ENCODE measurements at places on chromosomes 5 and 9.
A peak's percentile ranks its signal among the peaks of the same experiment; 100 is the strongest.

DNA sequence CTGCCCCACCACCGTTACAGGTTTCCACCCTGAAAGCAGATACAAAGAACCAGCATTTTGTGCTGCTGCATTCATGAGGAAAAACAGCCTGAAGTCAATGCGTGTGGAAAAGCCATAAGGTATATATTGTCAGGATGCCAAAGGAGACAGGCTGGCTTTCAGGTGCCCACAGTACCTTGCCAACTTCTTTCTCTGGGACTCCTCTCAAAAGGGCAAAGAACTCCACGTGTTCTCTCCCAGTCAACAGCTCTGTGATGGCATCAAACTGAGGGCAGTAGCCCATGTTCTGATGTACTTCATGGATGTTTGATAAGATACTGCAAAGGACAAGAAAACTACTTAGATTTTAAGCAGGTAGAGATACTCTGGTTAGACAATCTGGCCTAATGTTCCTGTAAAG is 24.3 kb downstream of the NIPSNAP3B start:
- DNase-seq, result no peak

- peak; percentile 36 for DNase-seq
Measured at GRCh38 chr9:133237035-133237731, 28.1 kb upstream of the OBP2B start.

DNA sequence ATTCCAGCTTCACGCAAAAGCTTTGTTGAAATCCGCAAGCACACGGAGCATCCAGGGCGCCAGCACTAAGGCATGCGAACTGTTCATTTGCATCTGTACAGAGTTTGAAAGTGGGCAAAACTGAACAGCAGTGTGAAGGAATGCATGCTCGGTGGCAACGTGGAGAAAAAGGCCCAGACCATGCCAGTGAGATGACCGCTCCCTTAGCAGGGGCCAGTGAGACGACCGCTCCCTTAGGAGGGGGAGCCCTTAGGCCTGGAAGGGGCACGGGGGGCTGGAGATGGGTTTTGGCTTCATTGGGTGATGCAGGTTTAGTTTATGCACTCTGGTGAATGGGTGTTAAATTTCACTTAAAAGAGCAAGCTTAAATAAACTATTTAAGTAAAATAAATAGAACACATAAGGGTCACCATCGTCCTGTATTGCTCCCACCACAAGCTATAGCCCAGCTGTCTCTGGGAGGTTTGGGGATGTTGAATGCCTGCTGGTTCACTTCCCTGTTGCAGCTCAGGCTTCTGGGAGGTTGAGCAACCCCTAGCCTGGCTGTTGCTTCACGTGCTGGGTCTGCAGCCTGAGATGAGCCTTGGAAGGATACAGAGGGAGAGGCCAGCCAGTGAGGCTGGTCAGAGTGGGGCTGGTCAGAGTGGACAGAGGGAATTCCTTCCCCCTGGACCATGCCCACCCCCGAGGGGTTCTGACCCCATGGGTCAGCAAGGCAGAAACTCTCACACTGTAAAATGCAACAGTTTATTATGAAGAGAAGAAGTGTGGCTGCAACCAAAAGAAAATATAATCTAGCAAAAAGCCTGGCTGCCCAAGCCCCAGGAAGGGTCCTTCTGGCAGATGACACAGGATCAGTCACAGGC is 4.6 kb upstream of the FCN1 start:
- no peak for DNase-seq

DNA sequence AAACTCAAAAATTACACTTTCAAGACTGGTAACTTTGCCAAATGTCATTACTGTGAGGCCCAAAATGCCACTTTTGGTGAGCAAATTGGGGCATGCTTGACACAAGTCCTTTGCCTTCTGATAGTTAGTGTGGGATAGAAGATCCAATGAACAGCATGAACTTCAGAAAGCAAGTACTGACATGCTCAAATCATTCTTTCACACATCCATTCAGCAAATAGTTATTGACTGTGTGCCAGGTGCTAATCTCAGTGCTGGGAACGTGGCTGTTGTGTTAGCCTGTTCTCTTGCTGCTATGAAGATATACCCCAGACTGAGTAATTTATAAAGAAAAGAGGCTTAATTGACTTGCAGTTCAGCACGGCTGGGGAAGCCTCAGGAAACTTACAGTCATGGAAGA is 247.0 kb downstream of the CHSY3 start:
- no peak for DNase-seq

- no peak for DNase-seq
Measured at GRCh38 chr9:89786655-89787054, 181.8 kb downstream of the GADD45G start.

DNA sequence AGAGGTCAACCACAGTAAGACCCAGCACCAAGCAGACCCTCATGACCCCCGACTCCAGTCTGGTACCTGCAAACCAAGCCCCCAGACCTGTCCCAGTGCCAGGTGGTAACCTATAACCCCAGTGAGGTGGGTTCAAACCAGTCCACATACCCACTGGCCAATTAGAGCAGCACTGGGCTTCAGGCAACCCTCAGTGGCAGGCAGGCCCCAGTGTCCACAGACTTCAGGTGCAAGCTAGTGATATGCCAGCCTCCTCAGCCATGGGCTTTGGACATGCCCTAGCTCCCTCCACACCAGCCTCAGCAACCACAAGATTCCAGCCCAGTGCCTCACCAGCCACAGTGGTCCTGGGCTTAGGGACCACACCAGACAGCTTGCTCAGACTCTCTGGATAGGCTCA is 276.6 kb downstream of the DTWD2 start:
- DNase-seq, result no peak

DNA sequence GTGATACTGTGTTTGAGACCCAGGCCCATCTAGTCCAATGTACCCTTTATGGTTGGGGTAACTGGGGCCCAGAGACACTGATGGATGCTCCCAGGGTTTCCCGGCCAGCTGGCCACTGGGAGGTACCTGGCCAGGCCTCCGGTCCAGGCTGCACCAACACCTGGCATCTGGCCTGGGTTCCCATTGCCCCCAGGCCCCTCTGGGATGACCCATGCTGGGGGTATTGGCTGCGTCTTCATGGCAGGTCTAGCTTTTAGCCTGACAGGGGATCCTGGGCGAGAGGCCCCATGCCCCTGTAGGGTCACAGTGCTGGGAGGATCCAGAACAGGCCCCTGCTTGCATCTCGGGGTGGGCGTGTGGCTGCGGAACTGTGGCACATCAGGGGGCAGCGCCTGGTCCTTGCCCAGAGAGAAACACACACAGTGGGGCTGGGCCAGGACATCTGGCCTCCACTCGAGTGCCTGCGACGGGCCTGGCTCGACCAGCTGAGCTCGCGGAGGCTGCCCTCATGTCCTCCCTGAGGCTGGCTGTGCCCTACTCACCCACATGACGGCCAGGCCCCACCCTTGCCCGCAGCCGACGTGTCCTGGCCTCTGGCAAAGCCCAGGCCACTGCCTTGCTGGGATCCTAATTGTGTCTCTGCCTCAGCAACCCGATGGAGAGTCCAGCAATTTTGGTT is 21.5 kb upstream of the COL5A1 start:
- no peak for DNase-seq
